ENCODE measurements at places on chromosomes 2 and 18.

DNA sequence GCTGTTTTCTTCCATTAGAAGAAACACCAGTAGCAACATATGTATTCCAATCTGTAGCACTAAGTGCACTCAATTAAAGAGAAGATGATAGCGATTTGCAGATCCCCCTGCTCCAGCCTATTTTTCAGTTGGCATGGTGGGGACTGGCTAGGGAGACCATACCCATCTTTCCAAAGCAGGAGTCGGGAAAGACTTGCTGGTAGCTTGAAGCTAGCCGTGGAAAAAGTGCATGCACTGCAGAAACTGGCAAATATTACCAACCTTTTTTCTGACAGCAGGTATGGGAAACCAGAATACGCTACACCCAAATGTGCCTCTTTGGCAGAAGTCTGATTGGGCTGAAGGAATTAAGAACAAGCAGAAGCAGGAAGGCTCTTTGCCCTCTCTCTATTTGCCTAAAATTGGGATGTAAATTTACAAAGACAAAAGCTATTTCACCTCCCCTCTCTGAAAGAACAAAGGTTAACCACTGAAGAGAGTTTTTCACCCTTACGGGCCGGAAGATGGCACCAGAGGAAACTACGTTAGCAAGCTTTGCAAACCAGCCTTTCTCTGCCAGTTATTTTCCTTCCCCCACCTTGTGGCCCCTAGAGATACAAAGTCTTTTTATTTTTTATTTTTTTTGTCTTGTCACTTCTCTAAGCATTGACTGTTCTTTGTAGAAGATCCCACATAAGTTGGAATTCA lies 273.1 kb downstream of the DLGAP1 start:
- DNase-seq = no peak

DNA sequence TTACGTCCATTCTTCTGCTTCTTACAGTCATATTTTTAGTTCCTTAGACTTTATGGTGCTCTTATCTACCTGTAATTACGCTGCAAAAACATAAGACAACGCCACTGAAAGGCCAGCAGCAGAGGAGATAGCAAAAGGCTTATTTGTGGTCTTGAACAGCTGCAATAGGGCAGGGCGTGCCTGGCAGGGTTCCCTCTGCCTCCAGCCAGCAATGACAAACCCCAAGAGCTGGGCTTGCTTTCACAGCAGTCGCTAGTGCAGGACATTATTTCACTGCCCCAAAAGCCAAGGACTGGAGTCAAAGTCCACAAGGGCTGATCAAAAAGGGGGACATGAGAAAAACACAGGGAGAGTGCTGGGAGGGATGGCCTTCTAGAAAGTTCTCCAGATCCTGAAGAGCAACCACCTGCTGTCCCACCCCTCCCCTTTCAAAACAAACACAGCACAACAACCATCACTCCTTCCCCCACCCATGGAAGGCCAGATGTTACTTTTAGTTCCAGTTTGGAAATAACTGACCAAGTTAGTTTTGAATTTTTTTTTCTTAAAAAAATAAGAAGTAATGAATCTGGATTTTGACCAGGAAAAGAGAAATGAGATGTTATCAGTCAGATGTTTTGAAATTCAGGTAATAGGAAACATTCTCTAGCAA lies 127.8 kb downstream of the RBMS1 start:
- DNase-seq = no peak

GRCh38 chr2:68463287-68463877 lies 3.7 kb downstream of the FBXO48 start:
- DNase-seq = peak; percentile 79

DNA sequence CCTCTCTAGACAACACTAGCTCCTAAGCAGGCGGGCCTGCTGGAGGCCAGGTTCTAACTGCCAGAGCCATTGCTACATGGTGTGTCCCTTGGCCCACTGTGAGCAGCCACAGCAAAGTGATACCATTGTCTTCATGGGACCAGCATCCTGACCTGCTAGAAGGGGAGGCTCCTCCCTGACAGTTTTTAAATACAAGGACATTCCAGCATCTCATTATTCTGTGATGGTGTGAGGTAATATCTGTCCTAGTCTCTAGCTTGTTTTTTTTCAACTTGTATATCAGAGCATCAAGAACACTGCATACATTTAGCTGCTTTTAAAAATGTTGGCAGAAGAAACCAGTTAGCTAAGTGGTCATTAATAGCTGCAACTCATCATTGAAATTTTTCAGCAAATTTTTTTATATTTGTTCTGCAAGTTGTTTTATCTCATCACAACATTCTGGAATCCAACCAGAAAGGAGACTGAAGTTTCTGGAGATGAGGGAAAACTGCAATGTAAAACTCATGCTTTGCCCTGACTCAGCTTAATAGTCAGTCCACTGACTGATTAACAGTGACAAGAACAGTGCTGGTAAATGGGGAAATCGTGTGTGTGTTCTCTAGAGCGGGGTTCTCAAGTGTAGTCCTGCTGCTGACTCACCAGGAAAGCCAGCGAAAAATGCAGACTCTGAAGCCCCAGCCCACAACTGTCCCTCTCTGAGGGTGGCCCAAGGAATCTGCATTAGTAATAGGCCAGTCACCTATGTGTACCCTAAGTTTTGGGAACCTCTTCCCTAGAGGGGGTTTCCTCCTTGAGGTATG lies 17.8 kb downstream of the MAPRE3 start:
- DNase-seq = no peak

GRCh38 chr18:34248727-34249126 lies 24.0 kb upstream of the NOL4 start:
- no peak for DNase-seq

- DNase-seq = peak; percentile 9
These were observed 29.9 kb upstream of the NT5DC4 start for GRCh38 chr2:112690853-112691401.

DNA sequence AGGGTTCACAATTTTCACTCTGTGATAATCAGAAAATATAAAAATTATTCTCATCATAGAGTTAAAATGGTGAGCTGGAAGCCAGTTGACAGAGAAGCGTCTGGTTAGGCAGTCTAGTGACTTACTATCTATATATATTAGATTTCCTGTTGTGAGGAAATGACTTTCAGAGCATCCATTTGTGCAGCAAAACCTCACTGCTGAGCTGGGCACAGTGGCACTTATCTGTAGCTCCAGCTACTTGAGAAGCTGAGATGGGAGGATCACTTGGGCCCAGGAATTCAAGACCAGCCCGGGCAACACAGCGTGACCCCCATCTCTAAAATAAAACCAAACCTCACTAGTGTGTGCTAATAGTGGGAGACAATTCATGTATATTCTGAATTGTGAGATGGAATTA lies 7.2 kb upstream of the KIAA2012 start:
- no peak for DNase-seq

- peak; percentile 15 for DNase-seq
These were observed 456.2 kb downstream of the PARD3B start for GRCh38 chr2:205001300-205001966.

GRCh38 chr2:240456447-240457222 lies 21.2 kb downstream of the GPC1 start:
- DNase-seq = no peak

GRCh38 chr2:12548906-12549305 lies 167.8 kb upstream of the TRIB2 start:
- no peak for DNase-seq

- DNase-seq = no peak
These were observed 58.9 kb downstream of the BMP10 start for GRCh38 chr2:68812251-68812650.

DNA sequence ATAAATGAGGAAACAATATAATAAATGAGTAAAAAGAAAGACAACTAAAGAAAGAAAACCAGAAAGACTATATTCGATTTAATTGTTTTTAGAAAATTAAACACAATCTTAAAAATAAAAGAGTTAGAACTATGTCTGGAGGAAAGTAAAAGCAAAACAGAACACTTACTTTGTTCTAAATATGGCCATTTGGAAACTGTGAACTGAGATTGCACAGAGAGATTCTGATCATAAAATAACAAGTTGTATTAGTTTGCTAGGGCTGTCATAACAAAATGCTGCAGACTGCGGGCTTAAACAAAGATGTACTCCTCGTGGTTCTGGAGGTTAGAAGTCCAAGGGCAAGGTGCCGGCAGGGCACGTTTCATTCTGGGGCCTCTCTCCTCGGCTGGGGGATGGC lies 128.1 kb upstream of the AQP4 start:
- no peak for DNase-seq

GRCh38 chr2:222218786-222219185 lies 80.0 kb downstream of the PAX3 start:
- DNase-seq = no peak
